ENCODE measurements at places on chromosomes 3 and 15.

GRCh38 chr3:143952569-143953072 lies 19.0 kb upstream of the DIPK2A start:
- no peak for DNase-seq

DNA sequence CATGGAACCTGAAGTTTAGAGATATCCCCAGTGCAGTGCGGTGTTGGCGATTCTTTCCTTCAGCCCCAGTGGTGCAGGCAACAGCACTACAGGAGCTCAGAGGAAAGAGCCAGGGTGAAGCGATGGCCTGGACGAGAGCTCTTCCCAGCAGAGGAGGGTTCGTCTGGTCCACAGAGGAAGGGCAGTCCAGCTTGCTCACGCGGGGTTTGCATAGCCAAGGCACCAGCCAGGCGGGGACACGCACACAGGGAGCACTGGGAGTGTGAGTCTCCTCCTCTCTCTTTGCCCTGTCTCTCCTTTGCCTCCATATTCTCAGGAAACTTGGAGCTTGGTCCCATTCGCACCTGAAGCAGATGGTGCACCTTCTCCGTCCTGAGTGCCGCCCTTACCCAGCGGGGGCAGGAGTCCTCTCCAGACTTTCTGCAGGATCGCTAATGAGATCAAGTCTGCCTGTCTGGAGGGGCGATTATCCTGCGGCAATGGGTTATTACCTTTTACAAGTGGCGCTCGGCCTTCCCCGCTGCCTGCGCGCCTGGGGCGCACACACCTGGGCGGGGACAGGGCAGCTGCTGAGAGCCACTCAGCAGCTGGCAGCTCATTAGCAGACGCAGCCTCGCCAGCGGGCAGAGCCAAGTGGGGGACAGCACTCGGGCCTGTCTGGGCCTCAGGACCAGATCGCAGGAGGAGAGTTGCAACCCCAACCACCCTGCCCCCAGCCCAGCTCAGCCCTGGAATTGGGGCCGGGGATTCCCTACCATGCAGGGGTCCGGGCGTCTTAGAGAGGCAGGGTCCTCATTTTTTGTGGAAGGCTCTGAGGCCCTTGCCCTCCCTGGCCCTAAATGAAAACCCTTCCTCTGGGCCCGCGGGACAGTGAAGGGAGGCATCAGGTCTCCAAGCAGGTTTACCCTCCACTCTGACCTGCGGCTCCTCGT lies 119.0 kb upstream of the MEF2A start:
- DNase-seq, result no peak

DNA sequence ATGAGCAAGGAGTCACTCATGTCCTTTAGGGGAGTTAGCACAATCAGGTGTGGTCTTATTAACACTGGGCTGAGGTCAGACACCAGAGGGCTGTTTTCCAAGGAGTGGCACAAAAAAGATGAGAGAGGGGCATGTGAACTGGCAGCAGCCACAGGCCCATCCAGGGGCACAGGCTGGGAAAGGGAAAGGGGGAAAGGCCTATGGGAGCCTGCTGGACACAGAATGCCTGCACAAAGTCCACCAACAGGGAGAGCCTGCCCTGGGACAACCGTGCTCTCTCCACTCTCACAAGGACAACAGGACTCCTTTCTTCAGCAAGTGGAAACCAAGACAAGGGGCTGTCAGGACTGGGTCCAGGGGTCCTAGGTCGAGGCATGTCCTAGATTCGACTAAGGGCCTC lies 109.6 kb downstream of the ADCY5 start:
- DNase-seq, result no peak

DNA sequence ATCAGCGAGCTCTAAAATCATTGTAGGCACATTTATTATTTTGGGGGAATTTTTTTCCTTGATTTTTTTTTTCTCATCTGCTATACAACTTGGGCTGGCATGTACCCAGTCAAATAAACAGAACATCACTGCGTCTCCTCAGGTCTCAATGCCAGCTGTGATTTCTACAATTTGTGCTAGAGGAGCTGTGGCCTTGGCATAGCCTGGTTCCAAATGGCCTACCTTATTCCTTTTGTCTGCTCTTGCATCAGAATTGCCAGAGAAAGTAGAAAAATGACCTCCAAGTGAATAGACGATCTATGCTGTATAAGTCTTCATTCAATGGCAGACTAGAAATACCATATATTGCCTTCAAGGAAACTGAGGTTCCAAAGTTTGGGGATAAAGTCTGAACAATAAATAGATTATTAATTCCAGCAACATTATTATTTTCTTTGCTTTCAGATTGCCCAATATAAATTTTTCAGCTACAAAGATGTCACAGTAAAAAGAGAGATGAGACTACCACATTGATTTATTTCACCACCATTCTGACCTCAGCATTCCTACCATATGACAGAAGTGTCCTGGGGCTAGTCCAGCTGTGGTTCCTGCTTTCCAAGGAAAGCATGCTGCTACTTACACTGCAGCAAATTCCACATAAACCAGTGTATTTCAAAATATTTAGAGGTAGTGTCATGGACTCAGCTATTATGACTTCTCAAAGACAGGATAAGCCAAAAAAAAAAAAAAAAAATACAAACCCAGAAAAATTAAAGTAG lies 493.9 kb upstream of the ZNF385D start:
- DNase-seq, result no peak

GRCh38 chr3:99410789-99411311 lies 227.5 kb upstream of the COL8A1 start:
- no peak for DNase-seq

GRCh38 chr3:169348276-169348675 lies 315.2 kb downstream of the MECOM start:
- no peak for DNase-seq

DNA sequence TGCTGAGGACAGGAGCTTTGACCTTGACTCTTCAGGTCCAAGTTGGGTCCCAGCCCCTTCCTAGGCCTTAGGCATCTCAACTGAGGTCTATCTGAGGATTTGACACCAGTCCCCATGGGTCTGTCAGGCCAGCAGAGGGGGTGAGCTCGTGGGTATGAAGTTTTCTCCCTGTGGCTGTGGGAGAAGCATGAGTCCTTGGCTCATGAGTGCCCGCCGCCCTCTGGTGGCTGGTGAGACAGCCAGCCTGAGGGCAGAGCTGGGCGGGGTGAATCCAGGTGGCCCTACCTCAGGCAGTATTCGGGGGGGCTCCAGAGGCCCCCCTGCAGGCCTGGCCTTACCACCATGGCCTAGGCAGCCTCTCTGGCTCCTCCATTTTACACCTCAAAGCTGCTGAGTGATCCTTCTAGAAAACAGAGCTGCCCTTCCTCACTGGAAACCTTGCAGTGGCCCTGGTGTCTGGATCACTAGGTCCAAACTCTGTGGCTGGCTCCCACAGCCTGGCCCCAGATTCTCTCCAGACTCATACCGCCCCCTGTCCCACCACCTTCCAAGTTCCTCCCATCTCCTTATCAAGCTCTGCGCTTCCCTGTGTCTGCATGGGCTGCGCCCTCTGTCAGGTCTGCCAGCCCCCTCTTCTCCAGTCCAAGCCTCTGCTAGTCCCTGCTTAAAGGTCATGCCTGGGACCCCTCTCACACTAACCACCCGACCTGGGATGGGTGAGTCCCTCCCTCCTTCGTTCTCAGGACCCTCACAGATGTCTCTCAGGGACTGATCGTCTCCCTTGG lies 16.1 kb downstream of the SH2D7 start:
- DNase-seq, result peak; percentile 64

DNA sequence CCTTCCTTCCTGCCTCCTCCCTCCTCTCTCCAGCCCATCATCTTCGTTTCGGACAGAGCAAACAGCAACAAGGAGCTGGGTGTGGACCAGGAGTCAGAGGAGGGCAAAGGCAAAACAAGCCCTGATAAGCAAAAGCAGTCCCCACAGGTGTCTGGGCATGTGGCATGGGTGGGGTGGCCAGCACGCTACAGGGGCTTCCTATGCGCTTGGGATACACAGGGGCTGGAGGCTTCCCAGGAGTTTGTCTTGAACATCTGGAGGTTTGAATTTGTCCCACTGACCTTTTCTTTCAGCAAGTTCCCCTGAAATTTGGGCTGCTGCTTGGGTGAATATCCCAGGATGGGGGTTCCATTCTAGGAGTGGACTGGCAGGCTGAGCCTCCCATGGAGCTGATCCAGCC lies 48.9 kb downstream of the CAPN3 start:
- no peak for DNase-seq

GRCh38 chr3:148381051-148381450 lies 316.7 kb upstream of the AGTR1 start:
- no peak for DNase-seq

GRCh38 chr3:23800731-23801130 lies 5.0 kb upstream of the UBE2E1 start:
- DNase-seq, result no peak

GRCh38 chr15:70284438-70285214 lies 186.9 kb upstream of the TLE3 start:
- DNase-seq, result no peak

GRCh38 chr3:157067114-157067513 lies 92.8 kb downstream of the CCNL1 start:
- DNase-seq, result no peak

- no peak for DNase-seq
Observed at GRCh38 chr3:189680723-189681122, 49.5 kb downstream of the TP63 start.

GRCh38 chr3:158974904-158975303 lies 173.1 kb downstream of the MFSD1 start:
- no peak for DNase-seq

DNA sequence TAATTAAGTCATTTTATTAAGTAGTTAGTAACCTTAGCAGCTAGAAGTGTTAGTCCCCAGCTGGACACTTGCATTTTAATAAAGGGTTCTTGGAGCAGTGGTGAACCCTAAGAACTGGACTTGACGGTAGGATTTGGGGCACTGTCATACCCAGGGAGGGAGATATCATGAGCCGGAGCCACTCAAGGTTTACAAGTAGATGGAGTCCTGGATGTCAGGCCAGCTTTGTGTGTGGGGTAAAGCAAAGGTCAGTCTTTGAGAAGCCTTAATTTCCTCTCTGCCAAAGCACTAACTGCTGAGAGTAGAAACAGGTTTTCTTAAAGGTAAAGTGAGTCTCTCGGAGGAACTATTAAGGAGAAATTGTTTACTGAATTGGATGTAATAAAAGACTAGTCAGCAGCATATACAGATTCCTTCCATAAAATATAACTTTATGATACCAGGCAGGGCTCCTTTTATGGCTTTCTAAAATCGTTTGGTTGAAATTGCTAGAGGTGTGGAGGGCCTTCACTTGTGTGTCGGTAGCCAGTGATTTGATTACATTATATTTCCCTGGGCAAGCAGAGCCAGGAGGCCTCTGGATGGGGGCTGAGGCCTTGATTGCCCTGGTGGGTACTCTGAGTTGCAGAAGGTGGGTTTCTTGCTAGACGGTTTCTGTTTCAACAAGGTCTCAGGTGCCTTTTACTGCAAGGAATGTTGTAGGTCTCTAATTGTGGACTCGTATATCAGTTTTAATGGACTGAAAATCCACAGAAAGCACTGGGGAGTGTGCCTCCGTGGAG lies 23.1 kb downstream of the SQOR start:
- DNase-seq, result no peak

GRCh38 chr3:20563251-20563650 lies 377.2 kb upstream of the SGO1 start:
- no peak for DNase-seq

- no peak for DNase-seq
Observed at GRCh38 chr3:4687167-4687566, 194.0 kb downstream of the ITPR1 start.

DNA sequence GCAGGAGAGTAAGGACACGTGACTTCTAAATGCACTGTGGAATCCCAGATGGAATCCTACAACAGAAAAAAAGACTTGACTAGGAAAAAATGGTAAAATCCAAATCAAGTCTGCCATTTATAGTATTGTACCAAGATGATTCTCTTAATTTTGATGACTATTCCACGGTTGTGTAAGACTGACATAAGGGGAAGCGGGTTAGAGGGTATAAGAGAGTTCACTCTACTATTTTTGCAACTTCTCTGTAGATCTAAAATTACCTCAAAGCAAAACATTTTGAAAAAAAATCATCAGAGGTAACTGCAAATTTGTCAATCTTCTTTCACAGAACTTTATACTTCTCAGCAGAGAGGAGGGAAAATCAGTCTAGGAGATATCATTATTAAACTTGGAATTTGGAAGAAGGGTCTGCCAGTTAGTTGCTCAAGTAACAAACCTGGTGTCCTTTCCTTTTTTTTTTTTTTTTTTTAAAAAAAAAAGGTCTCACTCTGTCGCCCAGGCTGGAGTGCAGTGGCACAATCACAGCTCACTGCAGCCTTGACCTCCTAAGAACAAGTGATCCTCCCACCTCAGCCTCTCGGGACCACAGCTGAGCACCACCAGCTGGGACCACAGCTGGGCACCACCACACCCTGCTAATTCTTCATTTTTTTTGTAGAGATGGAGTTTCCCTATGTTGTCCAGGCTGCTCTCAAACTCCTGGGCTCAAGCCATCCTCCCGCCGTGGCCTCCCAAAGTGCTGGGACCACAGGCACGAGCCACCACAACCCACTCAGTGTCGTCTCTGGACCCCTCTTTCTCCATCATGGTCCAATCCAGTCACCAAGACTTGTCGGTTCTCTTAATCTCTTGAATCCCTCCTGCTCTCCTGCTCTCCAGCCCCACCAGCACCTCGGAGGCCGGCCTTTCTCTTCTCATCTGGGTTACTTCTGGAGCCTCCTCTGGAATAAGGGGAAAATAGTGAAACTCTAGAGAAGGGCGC lies 14.9 kb upstream of the HES1 start:
- DNase-seq, result no peak

GRCh38 chr3:108062051-108062450 lies 28.8 kb downstream of the CD47 start:
- no peak for DNase-seq

GRCh38 chr3:180068023-180068422 lies 31.3 kb upstream of the PEX5L start:
- no peak for DNase-seq

- DNase-seq, result no peak
Observed at GRCh38 chr3:9205345-9206143, 43.9 kb downstream of the SRGAP3 start.

DNA sequence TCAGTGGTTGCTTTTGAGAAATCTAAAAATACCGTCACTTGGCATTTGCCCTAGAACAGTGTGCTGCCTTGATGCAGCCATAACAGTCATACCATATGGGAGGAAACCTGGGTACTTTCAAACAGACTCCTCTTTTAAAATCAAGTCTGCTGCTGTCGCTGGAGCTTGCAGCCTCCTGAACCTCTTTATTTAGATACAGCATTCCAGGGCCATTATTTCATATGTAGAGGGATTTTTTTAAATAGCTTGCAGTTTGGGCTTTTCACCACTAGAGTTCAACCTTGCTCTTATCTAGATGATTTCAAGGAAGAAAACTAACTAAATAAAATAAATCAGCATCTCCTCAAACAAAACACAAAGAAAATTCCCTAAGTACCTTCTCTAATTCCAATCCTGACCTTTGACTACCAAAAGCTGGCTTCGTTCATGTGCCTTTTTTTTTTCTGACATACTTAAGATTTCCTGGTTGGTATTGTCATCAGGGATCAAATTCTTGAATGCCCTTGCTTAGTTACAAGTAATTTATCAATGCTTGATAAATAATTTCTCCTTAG lies 111.6 kb downstream of the KBTBD8 start:
- no peak for DNase-seq

DNA sequence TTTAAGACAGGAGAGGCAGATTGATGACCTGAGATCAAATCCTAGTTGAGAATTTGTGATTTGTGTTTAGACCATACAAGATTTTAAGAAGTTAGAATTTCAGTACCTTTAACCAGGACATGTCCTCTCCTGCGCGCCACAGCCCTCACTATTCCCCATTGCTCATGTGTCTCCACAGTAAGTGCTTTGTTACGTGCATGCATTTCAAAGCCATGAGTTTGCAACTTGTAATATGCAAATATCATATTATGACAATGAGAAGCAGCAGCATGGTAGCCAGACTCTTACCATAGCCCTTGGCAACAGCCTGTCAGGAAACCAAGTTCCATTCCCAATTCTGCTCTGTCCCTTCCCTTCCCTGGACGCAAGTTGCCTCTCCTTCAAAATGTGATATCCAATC lies 73.3 kb upstream of the ATP13A5 start:
- no peak for DNase-seq

All from activated CD8-positive, alpha-beta memory T cell treated with anti-CD3 and anti-CD28 coated beads for 4 hours (primary cell).